Neural progenitor cell (in vitro differentiated cells): ENCODE measurements at places on chromosomes 12 and 14.

- DNase-seq: no peak
Measured at GRCh38 chr12:51390457-51390856, 749 bp downstream of the GALNT6 start.

DNA sequence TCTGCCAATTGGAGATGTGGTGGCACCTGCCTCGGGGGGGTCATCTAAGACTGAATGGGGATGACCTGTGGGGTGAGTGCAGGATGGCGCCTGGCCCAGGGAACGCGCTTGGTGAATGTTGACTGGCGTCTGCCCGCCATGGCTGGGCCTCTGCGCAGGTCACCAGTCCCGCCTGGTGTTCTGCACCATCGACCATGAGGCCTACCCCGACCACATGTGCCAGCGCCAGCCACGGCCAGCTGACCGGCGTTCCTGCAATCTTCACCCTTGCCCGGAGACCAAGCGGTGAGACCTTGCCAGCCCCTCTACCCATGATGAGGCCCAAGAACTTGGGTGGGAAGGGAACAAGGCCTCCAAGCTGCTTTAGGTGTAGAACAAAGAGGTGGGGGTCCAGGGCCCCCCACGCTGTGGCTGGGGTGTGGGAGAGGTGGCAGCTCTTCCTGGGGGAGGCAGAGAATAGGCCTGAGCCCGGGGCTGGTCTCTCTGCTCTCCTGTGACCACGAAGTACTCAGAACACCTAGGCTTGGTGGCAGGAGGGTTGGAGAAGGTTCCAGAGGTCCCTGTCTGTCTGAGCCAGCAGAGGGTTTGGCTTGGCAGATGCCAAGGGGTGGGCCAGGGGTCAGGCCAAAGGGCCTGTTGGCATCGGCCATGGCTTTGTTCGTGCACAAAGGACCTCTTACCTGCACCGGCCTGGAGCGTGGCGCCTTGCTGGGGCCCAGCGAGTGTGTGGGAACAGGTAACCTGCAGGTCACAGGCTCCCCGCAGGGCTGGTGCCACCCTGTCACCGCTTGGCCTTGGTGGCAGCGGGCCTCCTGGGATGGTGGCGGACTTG lies 15.4 kb downstream of the PAPLN start:
- no peak for DNase-seq

GRCh38 chr14:68660495-68660894 lies 132.4 kb downstream of the ZFP36L1 start:
- no peak for DNase-seq

DNA sequence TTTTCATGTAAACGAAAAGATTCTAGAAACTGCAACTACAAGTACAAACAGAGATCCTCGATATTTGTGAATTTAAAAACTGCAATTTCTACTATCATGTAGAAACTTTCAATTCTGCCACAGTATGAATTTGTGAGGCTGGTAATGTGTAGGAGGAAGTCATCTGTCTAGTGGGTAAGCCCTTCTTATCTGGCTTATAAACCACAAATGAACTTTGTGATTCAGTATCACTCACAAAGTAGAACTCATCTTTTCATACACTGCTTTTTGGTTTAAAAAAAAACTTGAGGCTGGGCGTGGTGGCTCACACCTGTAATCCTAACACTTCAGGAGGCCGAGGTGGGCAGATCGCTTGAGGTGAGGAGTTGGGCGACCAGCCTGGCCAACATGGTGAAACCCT lies 20.7 kb downstream of the GTF2A1 start:
- no peak for DNase-seq

- no peak for DNase-seq
Measured at GRCh38 chr14:55743551-55743950, 163.5 kb downstream of the KTN1 start.

GRCh38 chr14:68506645-68507419 lies 286.0 kb downstream of the ZFP36L1 start:
- no peak for DNase-seq

- DNase-seq: no peak
Measured at GRCh38 chr14:92472860-92473259, 40.7 kb upstream of the RIN3 start.

DNA sequence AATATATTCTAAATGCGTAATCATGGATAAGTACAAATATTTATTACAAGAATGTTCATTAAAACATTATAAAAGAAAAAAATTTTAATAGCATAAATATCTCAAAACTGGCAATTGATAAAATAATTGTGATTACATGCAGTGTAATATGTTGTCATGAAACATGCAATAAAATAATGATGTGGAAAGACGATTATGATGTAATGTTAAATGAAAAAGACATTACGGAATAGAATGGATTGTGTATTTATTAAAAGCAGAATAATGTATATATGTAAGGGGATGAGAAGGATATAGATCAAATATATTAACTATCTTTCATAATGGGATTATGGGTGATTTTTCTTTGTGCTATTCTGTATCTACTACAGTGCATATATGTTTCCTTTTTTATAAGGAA lies 32.8 kb downstream of the NDUFA9 start:
- no peak for DNase-seq

GRCh38 chr14:99232714-99233214 lies 39.2 kb downstream of the BCL11B start:
- DNase-seq: no peak

GRCh38 chr12:118307069-118307954 lies 65.4 kb downstream of the TAOK3 start:
- no peak for DNase-seq

- no peak for DNase-seq
Measured at GRCh38 chr14:57834001-57834598, 31.8 kb downstream of the SLC35F4 start.

GRCh38 chr12:2959505-2960389 lies 550 bp downstream of the TEAD4 start:
- peak; percentile 77 for DNase-seq

GRCh38 chr14:26766726-26767125 lies 168.9 kb upstream of the NOVA1 start:
- no peak for DNase-seq

DNA sequence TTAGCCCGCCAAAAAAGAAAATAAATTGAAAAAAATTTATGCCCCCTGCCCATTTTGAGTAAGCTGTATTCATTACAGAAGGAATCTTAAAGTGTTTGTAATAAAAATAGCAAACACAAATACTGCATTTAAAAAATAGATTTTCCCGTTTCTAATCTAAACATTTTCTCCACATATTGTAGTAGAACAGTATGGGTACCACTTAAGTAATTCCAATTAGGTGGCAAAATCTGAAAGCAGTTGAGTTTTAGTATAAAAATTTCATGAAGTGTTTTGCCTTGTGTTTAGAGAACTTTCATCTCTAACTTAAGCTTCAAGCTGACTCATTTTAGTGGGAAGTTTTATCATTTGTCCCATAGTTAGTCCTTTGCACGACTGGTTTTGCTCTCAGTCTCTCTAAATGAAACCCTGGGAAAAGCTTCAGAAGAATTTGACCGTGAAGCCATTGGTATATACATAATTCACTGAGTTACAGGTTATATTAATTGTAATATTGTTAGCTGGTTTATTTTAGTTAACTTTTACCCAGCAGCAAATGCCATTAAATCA lies 214.6 kb downstream of the ERC1 start:
- DNase-seq: no peak

DNA sequence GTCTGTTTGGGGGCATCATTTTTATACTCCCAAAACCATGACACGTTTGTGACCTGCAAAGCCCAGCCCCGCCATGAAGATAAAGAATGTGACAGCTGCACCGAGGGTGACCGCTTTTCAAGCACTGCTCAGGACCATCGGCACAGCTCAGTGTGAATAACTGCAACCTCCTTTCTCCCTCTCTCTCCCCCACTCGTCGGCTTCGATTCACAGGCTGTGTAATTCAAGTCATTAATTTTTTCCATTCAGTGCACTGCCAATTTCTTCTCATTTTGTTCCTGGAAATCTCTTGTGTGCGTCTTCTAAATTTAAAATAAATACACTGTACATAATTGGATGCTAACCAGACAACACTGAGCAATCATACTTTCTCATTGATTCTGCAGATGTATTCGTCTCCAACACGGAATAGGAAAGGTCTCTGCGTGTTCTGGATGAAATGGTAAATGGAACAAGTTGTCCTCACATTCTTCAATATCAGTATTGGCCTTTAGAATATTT lies 260.8 kb downstream of the TTC8 start:
- DNase-seq: no peak

DNA sequence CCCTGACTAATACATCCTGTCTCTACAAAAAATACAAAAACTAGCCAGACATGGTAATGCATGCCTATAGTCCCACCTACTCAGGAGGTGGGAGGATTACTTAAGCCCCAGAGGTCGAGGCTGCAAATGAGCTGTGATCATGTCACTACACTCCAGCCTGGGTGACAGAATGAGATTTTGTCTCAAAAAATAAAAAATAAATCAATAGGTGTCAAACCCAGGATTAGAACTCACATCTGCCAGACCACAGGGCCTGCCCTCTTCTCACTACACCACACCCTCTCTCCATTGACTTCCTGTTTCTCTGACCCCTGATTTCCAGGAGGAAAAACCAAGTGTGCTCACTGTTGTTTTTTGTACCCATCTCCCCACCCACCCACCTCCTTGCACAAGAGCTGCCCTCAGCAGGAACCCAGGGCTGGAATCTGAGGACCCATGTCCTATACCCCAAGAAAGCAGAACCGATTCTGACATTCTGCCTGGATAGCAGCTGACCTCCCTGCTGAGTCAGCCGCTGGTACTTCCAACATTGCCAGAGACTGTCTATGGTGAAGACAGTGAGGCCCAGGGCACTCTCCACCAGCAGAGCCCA lies 6.2 kb downstream of the CMKLR1 start:
- no peak for DNase-seq

DNA sequence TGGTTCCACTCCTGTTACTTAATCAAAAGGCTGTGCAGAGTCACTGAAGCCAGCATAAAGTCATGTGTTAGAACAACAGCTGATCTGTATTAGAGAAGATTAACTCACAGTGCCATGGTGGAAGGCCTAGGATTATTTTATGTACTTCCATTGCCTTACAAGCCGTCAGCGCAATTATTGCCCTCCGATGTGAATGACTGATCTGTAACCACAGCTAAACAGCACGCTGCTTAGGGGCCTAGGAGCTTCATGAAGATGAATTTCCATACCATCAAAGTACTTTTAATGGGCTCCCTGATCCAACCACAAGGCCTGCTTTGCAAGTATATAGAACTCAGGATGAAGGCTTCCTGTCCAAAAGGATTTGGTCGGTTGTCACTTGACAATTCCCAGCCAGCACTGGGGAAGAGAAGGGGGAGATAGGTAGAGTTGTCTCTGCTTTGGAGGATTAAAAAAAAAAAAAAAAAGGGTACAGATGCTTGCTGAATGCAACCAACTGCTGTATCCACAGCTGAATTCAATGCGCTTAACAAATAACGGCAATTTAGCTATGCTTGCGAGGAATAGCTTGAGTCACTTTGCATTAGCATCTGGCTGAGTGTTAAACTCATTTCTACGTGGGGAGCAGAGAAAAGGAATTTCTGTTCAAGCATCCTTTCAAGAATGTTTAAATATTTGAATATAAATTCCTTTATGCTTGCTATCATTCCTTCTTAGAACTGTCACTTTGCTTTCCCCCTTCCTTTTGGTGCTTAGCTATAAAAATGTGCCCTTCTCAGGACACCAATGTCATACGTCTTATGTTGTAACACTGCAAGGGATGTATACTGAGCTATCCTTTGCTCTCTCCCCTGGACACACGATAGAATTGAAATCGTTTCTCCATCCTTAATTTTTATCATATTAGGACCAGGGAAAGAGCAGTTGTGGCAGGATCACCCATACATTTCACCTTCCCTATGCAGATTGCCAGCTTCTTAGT lies 387.8 kb downstream of the SOX5 start:
- no peak for DNase-seq

GRCh38 chr12:48388938-48389337 lies 38.2 kb upstream of the ZNF641 start:
- DNase-seq: no peak

- DNase-seq: peak; percentile 20
Measured at GRCh38 chr14:49550286-49551184, 35.6 kb downstream of the RPS29 start.

DNA sequence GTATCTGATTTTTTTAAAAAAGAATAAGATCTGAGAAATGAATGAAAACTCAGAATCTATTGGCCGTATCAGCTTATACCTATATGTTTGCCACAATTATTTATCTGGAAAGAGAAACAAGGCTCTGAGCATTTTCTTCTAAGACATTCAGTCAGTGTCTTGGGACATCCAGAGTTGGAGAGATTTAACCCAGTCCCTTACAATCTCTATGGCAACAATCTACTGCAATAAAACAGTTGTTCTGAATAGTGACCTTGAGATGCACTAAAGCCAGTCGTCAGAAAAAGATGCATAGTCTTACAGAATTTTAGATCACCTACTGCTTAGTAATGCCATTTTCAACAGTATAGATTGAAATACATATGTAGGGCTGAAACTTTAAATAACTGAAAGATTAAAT lies 52.0 kb upstream of the SOCS2 start:
- DNase-seq: no peak

DNA sequence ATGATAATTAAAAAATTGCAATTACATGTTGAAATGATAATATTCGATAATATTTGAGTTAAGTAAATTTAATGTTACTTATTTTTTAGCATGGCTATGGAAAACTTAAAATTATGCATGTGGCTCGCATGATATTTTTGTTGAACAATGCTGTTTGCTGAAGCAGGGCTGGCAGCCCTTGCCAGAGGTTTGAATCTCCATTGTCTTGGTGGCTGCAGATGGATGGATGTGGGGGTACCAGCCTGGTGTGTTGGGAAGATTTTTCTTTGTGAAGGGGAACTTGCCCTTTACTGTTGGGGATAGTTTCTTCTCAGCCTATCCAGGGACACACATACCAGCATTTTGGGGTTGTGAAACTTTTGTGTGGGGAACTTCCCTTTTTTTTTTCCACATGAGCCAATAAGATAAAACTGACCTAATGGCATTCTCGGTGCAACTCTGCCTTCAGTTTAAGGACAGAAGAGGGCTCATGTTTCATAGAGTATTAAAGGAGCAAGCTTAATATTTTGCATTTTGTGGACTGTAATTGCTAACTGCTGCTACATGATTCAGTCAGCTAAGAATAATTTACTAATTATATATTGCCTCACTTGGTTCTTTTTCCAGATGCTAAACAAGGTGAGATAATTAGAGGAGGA lies 8.8 kb downstream of the RASSF3 start:
- no peak for DNase-seq

DNA sequence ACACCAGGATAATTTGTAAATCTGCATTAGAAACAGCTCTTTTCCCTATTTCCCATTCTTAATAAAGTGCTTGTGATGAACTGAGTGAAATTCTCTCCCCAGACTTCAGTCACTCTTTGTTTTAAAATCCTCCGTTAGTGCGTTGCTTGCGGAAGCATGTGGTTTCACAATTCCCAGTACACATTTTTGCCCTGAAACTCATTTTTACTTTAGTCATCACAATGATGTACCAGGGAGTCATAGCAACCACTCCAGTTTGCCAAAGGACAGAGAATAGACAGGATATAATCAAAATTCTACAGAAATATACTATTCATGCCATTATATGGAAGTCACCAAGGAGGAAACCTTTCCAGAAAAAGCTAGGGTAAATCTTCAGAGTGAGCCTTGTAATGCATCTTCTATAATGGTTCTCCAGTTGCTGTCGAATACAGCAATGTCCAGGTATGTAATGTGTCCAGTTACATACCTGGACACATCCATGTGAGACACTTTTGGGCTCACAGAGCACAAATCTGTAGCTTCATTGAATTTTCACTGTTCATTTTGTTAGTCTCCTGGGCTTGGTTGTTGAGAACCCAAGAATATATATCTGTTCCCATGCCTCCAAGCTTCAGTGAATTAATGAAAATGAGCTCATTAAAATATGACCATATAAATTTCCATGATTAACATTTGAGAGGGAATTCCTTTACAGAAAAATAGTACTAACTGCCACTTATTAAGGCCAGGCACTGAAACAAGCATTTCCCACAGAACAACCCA lies 57.8 kb downstream of the GPR135 start:
- no peak for DNase-seq
